ENCODE measurements at places on chromosomes 5 and 9. TPM values are rescaled to one million over a fixed set of nuclear protein-coding genes. Genes with fewer than 3 reads are reported as not detected.

- no peak for ATAC-seq
Observed at GRCh38 chr9:107938801-107939386, 449.3 kb upstream of the KLF4 start.

DNA sequence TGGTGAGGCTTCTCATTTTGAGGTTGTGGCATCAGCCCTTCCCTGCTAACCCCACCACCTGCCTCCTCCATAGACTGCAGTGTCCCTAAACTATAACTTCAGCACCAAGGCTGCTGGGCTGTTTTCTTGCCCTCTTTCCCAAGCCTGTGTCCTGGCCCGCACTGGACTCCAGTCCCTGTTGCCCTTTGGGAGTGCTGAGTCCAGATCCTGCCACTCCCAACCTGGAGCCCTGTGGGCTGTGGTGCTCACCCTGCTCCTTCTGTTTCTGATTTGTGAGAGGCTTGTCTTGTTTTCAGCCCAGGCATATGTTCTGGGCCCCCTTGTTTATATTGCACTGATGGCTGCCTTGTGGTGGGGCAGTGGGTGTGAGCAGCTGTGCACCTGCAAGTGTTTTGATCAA, 39.7 kb upstream of the RNU6ATAC start:
- ATAC-seq: no peak

GRCh38 chr5:22621084-22621483, 232.1 kb downstream of the CDH12 start:
- ATAC-seq: no peak

DNA sequence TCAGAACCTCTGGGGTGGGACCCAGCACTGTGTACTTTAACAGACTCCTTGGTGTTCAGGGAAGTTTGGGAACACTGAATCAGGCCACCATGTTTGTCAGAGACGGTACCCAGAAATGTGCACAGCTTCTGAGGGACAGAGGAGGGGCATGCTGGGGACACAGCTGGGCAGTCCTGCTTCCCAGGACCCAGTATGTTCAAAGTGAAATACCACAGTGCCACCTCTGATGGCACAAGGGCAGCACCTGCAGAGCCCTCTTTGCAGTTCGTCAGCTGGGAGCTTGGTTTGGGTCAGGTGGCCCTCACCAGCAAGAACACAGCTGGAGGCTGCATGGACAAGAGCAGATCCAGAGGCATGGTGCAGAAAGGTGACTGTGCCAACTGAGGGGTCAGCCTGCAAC, 51.2 kb downstream of the NDST1 start:
- no peak for ATAC-seq

DNA sequence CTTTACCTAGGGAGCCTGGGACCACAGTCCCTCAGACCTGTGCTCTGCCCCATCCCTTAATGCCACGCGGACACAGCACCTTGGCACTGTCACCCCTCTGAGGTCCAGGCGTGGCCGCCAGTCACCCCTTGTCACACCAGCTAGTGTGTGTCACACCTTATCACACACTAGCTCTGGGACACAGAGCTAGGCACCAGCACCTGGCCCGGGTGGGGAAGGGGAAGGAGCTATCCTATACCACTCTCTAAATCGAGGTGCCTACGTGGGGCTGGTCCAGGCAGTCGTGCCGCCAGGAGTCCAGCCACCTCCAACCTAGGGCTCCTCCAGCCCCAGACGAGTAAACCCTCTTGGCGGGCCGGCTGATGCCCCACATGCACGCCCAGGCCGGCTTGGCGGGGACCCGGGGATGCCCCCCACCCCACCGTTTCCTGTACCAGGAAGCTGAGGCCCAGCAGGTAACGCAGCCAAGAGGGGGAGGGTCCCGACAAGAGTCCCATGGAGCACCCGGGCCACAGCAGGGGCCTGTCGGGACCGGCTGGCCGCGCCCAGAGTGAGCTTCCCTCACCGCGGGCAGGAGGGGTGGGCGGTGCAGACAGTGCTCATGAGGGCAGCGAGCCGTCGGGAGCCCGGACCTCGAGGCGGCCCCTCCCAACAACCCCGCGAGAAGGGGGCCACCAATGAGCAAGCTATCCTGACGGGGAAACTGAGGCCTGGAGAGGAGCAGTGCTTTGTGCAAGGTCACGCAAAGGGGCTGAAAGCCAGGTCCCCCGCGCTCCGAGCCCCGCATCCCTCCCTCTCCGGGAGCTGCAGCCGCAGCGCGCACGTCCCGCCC, 550 bp downstream of the CORO2A start:
- peak; percentile 53 for ATAC-seq

DNA sequence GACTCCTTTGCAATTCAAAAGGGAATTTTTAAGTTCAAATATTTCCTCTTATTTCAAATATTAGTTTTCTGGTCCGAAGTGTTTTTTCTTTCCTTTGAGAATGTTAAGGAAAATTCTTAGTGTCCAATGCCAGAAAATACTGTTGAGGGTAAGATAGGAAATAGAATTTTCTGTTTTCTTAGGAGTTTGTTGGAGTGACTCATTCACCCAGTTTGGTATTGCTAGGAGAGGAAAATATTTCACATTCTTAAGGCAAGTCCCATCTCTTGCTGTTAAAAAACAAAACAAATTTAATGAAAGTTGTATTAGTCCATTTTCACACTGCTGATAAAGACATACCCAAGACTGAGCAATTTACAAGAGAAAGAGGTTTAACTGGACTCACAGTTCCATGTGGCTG, 349.2 kb upstream of the ADAMTSL1 start:
- no peak for ATAC-seq

- no peak for ATAC-seq
Observed at GRCh38 chr9:10045598-10045997, 567.2 kb downstream of the PTPRD start.

DNA sequence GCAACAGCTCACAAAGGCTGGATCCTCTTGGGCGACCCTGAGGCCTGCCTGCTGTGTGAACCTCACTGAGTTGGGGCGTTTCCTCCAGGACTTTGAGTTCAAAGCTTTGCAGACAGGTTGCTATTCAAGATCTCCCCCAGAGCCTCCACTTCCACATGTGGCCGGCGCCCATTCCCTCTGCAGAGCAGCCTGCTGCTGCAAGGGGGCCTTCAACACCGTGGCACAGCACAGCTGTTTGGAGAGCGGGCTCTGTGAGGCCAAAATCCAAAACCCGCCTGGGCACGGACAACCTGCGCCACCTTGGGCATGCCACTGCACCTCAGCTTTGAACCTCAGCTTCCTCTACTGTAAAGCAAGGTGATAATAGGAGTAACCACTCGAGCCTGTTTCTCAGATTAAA, 160.3 kb downstream of the DAB2IP start:
- ATAC-seq: no peak

GRCh38 chr9:85339338-85339737, 402.4 kb downstream of the AGTPBP1 start:
- no peak for ATAC-seq

DNA sequence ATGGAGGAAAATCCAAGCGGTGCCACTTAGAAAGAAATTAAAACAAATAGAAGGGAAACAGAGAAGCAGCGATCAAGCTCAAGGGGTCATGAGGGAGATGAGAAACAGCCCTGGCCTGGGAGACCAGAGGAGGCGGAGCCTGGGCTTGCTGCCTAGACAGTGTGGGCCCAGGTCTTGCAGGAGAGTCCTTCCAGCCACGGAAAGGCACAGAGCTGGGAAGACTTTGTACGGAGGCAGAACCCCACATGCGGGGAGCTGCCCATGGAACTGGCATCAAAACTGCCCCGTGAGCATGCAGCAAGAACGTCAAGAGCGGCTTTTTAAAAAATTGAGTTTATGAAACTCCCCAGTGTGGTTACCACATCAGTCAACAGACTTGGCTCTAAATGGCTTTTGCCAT, 119.4 kb downstream of the IRX1 start:
- no peak for ATAC-seq

DNA sequence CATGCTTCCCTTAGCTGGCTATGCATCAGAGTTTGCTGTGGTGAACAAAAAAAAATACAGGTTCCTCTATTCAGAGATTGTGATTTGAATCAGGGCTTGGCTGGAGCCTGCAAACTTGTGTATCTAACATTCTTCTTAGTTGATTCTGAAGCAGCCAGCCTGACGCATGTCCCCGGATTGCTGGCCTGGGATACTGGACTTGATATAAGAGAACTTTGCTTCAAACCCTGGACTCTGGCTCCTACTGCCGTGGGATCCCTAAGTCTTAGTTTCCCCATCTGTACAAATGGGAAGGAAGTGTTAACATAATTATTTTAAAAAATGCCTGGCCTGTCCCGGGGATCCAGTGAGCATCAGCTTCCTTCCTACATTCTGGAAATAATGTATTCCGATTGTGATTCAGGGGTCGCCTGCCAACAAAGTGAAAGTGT, 292.8 kb downstream of the ARHGEF28 start:
- no peak for ATAC-seq

NR5A1 gene
- not detected for total RNA-seq

PCDHB15 gene
- total RNA-seq: 0.44 TPM

LCN2 gene
- total RNA-seq: 525 TPM

GLIPR2 gene
- total RNA-seq: 8.8 TPM

SLC2A6 gene
- 0.80 TPM for total RNA-seq

All from esophagus mucosa (tissue), 1 donor.